ENCODE measurements at places on chromosomes 5 and 9. TPM values are rescaled to one million over a fixed set of nuclear protein-coding genes. Genes with fewer than 3 reads are reported as not detected.

CDX1 gene
- not detected for total RNA-seq

PCDHB10 gene
- total RNA-seq, result 0.27 TPM

CCIN gene
- total RNA-seq, result not detected

CD14 gene
- 17.6 TPM for total RNA-seq

DNA sequence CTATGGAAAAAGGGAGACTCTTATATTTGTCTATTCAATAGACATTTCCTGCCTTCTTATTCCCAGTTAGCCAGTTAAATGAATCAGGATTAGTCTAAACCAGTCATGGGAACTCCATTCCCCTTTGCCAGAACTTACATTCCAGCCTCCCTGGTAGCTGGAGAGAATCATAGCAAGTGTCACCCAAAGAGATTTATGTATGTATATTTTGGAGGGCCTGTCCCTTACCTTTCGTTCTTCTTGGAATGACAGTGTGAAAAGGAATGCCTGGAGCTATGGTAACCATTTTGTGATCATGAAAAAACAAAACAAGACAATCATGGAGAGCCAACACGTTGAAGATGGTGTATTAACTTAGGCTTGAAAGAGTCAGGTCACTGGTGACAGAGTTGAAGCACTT is 627.7 kb downstream of the CCDC171 start:
- no peak overlapping the region for H3K27ac ChIP-seq
- no peaks in the 10 kb centered on the region for H3K36me3 ChIP-seq
- no peak overlapping the region for H3K4me3 ChIP-seq
- no peak for DNase-seq
- H3K27me3 ChIP-seq, result no peaks in the 10 kb centered on the region

DNA sequence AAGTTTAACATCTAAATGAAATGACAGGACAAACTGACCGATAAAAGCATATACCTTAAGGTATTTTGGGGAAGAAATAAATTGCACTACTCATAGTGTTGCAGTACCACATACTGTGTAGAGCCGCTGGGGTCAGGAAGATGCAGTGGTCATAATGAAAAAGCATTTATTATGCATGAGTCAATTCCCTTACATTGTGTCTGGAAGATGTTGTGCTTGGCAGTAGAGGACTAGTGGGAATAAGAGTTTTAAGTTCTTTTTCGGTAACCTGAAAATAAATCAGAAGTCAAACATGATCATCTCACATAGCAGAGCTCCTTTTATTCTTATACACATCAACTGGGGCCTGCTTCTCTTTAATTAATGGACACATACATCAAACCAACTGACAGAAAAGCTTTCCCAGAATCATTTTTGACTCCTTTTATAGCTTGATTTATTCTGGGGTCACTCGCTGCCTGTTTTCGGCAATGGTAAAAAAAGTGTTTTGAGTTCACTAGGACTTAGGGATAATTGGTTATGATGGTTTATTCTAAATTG is 262.5 kb upstream of the CHD1 start:
- no peaks in the 10 kb centered on the region for H3K4me1 ChIP-seq
- H3K4me3 ChIP-seq, result no peak overlapping the region
- no peaks in the 10 kb centered on the region for H3K27me3 ChIP-seq

- H3K36me3 ChIP-seq, result no peaks in the 10 kb centered on the region
- H3K27ac ChIP-seq, result no peak overlapping the region
- no peak overlapping the region for H3K4me3 ChIP-seq
- DNase-seq, result no peak
- no peaks in the 10 kb centered on the region for H3K27me3 ChIP-seq
These were observed 243.9 kb upstream of the ATP10B start for GRCh38 chr5:161095953-161096352.

- no peaks in the 10 kb centered on the region for H3K36me3 ChIP-seq
- H3K27me3 ChIP-seq, result no peaks in the 10 kb centered on the region
- DNase-seq, result no peak
- H3K4me1 ChIP-seq, result no peaks in the 10 kb centered on the region
- H3K27ac ChIP-seq, result no peak overlapping the region
- H3K4me3 ChIP-seq, result no peak overlapping the region
These were observed 14.8 kb upstream of the TMC1 start for GRCh38 chr9:72506615-72507014.

- H3K4me1 ChIP-seq, result peaks cover 7% of the 10 kb centered on the region
- no peak overlapping the region for H3K4me3 ChIP-seq
- H3K36me3 ChIP-seq, result no peaks in the 10 kb centered on the region
- no peak for DNase-seq
- H3K27me3 ChIP-seq, result no peaks in the 10 kb centered on the region
- H3K27ac ChIP-seq, result no peak overlapping the region
These were observed 96.0 kb upstream of the ITGA2 start for GRCh38 chr5:52893105-52893504.

DNA sequence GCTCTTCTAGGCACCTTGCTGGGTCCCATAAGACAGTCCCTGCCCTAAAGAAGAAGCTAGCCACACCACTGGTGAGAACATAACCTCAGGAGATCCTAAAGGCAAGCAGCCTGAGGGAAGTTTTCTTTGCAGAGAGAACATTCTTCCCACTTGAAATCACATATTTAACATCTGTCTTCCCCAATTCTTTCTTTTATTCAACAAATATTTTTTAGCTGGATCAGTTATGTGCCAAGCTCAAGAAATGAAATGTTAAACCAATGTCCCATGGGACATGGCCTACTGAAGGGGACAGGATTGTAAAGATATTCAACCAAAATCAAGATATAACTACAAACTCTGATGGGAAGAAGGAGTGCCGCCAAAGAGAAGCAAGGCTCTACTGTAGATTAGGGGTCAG is 36.5 kb downstream of the FOXI1 start:
- H3K4me3 ChIP-seq, result no peak overlapping the region
- no peaks in the 10 kb centered on the region for H3K4me1 ChIP-seq
- H3K36me3 ChIP-seq, result no peaks in the 10 kb centered on the region
- no peak for DNase-seq

- no peak overlapping the region for H3K4me3 ChIP-seq
- no peaks in the 10 kb centered on the region for H3K4me1 ChIP-seq
- DNase-seq, result no peak
- no peak overlapping the region for H3K27ac ChIP-seq
- H3K27me3 ChIP-seq, result no peaks in the 10 kb centered on the region
These were observed 59.5 kb upstream of the EQTN start for GRCh38 chr9:27356446-27356845.
